Effector CD8-positive, alpha-beta T cell (primary cell): ENCODE measurements at places on chromosomes 12 and 14.

GRCh38 chr12:114668886-114669288 lies 15.1 kb downstream of the TBX3 start:
- no peak for DNase-seq

DNA sequence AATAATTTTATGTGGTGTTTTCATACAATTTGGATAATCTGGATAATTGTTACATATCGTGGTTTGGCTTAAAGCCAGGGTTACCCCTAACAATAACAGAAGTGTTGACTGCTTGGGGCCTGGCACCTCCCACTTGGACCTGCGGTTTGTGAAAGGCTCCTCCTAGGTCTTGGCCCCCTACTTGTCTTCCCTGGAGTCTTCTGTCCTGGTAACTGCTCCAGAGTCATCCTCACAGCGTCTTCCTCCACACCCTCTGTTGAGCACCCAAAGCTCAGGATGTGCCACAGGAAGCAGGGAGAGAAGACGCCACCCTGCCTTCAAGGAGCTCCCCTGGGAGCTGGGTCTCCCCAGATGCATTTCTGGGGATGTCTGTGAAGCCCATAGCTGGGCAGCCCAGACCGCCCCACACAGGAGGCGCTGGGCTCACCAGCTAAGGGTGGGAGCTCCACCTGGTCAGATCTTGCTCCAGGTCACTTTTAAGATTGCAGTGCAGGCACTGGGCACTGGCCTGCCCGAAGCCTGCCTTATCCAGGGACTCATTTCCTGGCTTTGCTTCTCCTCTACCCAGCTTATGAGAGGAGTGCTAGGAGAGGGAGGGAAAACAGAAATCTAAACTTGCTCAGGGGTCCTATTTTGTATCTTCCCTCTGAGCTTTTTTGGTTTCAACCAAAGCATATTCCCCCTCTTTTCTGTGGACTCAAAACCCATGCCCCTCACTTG lies 98.2 kb downstream of the ZFP36L1 start:
- no peak for DNase-seq

DNA sequence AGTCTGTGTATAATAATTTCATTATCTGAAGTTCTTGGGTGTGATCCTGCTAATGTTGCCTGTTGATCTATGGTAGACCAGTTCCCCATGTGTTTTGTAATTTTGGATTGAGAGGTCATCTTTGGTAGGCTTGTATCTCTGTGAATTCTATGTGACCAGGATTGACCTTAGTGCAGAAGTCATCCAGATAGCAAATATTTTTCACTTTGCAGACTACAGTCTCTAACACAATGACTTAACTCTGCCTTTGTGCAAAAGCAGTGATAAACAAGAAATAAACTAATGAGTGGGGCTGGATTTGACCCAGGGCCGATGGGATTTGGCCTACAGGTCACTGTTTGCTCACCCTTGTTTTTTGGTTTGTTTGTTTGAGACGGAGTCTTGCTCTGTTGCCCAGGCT lies 144.6 kb upstream of the MYL2 start:
- no peak for DNase-seq

DNA sequence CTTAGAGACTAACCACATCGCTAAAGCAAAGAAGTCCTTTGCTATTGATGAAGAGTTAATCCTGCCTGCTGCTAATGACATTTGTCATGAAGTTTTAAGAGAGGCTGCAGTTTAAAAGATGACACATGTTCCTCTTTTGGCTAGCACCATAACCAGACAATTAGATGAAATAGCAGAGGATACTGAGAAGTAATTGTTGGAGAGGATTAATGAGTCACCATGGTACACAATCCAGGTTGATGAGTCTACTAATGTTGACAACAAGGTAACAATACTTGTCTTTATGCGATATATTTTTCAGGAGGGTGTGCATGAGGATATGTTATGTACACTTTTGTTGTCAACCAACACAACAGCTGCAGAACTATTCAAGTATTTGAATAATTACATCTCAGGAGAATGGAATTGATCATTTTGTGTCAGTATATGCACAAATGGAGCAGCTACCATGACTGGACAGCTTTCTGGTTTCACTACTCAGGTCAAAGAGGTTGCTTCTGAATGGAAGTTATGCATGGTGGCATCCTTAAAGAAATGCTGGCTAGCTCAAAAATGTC lies 56.7 kb downstream of the LRRIQ1 start:
- no peak for DNase-seq

DNA sequence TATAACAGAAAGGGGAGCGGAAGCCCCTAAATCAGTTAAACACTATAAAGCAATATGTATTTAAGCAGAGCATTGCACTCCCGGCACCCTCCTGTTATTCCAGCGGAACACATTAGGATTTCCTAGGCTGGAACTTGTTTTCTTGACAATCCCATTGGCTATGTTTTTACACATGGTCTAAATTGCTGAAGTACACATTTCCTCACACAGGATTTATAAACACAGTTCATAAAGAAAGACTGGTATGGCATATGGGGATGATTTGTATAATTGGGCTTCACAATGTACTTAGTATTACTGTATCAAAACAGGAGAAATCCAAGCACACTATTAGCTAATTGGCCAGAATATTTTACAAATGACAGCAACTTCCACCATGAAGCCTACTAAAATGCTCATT lies 23.3 kb downstream of the PAX9 start:
- DNase-seq: no peak

DNA sequence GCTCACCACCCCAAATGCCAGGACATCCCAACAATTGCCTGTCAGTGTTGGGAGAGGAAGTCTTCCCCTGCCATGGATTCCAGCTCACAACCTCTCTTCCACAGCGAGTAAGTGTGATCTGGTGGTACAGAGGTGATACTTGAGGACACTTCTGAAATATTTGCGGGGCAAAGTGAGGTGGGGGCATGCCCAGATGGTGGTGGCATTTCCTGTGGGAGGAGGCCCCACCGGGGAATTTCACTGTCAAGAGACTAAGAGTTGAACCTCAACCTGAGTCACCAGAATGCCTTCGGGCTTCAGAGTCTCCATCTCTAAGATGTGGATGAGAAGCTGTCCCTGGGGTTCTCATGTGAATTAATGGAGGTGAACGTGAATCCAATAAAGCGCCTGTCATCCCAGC lies 122.3 kb upstream of the RFLNA start:
- no peak for DNase-seq

DNA sequence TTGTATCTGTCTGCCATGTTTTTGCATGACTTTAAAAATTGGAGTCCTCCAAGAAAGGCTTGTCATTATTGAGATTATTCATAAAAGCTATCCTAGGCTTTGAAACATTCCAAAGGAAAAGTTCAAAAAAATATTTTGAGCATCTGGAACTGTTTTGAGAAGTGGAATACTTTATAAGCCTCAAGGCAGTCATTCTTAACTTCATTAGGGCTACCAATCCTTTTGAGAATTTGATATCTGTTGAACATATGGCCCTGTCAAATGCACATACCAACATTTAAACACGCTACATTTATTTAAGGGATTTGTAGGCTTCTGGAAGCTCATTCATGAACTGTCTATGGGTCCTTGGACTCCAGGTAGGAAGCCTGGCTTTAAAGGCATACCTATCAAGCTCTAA lies 77.0 kb downstream of the TMEM117 start:
- DNase-seq: no peak

GRCh38 chr12:52364901-52365489 lies 2.3 kb downstream of the KRT85 start:
- DNase-seq: no peak

DNA sequence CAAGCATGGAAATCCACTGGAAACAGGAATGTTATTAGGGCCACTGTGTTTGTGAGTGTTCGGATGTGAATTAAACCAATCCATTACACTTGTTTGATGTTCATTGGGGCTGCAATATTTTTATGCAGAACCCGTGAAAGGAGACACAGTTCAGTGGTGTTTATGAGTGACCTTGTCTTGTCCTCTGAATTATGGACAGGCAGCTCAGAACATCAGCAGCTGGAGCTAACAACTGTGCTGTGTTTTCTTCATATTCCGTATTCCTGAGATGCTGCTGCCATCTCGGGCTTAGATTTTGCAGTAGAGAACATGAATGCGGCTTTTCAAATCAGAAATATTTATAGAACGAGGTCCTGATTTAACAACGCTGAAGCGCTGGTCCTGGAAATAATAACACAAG lies 20.3 kb upstream of the CACNA1C start:
- DNase-seq: no peak

GRCh38 chr14:23866269-23866668 lies 87.3 kb upstream of the DHRS4 start:
- DNase-seq: no peak

- no peak for DNase-seq
Observed at GRCh38 chr14:69693145-69693544, 73.8 kb upstream of the SRSF5 start.

GRCh38 chr12:122133192-122133950 lies 40.6 kb downstream of the IL31 start:
- no peak for DNase-seq

- no peak for DNase-seq
Observed at GRCh38 chr12:5178571-5178970, 134.9 kb downstream of the KCNA5 start.

- no peak for DNase-seq
Observed at GRCh38 chr14:31449971-31450610, 7.2 kb downstream of the DTD2 start.

DNA sequence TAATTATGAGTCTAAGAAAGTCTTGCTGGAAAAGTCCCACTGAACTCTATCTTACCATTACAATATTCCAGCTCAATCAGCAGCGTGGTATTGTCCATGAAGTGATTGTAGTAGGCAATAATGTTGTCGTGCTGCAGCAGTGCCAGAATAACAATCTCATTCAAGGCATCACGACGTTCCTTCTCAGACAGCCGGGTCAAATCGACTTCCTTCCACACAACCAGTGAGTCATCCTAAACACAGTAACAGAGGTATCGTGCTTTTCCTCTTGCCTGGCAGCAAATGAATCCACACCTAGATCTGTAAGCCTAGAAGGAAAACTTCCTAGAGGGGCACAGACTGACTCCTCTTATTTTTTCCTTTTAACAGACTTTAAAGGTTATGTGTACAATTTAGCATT lies 2.9 kb downstream of the NEK9 start:
- no peak for DNase-seq

- DNase-seq: no peak
Observed at GRCh38 chr12:112577473-112578329, 159.0 kb downstream of the PTPN11 start.

DNA sequence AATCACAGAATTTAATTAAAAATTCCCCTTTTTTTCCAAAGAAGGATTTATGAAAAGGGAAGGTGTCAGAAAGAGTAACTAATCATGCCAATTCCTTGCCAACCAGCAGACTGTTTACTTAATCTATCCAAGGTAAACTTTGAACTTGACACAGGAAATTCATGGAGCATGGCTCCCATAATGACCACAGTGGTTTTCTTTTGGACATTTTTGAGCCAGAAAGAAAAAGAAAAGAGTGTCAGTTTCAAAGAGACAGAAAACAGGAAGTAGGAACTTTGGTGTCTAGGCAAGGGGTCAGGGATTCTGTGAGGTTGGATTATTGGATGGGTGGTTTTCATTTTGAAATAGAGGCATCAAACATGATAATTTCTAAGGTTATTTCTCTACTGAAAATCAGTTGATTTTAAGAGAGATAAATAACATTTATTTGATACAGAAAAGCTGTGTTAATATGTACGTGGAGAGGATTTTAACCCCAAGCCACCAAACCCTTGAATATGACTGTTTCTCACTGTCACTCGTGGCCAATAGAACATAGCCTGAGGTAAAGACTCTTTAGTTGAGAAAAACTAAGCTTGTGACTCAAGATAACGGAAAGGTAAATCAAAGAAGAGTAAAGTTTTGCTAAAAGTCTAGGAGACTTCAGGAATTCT lies 196.1 kb downstream of the TTC6 start:
- no peak for DNase-seq

GRCh38 chr12:25296381-25296780 lies 45.7 kb upstream of the KRAS start:
- DNase-seq: no peak

GRCh38 chr12:128830505-128830893 lies 6.7 kb upstream of the SLC15A4 start:
- no peak for DNase-seq

DNA sequence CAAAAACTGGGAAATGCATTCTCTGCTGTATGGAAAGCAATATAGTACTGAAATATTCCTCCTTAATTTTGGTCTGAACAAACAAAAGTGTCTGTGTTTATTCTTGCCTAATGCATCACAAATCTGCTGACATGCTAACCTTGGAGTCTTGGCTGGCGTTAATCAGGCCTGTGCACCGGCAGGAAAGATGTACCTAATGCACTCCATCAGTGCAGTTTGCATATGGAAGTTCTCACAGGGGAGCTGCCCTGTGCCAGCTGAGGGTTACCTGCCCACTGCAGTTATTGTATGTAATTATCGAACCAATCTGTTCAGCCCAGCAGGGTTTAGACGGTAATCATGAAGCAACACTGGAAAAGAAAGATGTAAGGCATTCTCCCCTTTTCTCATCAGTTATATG lies 76.9 kb downstream of the VRK1 start:
- no peak for DNase-seq

GRCh38 chr12:19196959-19197630 lies 67.6 kb downstream of the PLEKHA5 start:
- no peak for DNase-seq

- no peak for DNase-seq
Observed at GRCh38 chr12:46492471-46493085, 120.0 kb upstream of the SLC38A2 start.

DNA sequence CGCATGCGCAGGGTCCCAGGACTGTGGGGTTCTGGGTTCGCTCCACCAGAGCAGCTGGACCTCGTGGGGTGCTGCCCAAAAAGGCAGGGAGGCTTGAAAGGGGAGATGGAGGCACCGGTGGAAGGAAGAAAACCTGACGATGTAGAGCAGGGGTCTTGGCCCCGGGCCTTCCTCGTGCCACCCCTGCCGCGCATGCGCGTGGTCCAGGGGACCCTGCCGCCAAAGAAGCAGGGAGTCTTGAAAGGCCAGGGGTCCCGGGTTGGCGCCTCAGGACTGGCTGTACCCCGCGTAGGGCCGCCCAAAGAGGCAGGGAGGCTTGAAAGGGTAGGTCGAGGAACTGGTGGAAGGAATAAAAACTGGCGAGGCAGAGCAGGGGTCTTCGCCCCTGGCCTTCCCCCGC lies 321.0 kb downstream of the ALG10 start:
- DNase-seq: no peak

- no peak for DNase-seq
Observed at GRCh38 chr14:72608391-72609204, 285.3 kb downstream of the DPF3 start.

GRCh38 chr12:24561411-24561871 lies 387.5 kb downstream of the BCAT1 start:
- no peak for DNase-seq

DNA sequence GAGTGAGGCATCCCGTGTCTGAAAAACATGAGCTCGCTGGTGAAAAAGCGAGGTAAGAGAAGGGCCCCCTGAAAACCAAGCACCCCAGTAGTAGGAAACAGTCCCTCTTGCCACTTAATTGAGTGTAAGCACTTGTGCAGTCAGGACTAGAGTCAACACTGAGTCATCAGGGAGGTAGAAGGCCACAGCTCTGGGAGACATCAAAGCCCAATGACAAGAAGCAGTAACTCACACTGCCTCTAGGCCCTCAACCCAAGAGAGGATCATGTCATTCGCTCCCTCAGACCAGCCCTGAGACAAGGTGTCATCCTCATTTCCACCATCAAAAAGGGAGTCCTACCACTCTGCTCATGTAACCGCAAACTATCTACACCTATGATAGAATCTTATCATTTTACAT lies 17.8 kb downstream of the POMT2 start:
- no peak for DNase-seq

- DNase-seq: no peak
Observed at GRCh38 chr12:52380271-52380694, 5.2 kb downstream of the KRT84 start.
